ENCODE measurements at places on chromosomes 2 and 18.

DNA sequence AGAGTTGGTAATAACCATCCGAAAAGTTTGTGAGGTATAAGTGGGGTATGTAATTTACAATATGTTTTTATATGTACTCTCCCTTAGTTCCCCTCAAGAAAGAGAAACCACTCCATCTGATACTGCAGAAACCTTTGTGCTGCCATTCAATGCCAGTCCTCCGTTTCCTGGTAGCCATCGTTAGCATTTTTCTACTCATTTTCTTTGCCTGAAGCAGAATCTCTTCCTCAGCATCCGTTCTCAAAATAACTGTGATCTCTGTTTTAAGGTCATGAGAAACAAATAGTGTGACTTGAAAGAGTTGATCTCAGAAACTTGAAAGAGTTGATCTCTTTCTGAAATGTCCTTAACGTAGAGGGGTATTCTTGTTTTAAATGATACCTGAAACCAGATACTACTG lies 996 bp downstream of the PTCD3 start:
- DNase-seq = no peak

GRCh38 chr18:44135741-44136140 lies 544.9 kb upstream of the SETBP1 start:
- no peak for DNase-seq

GRCh38 chr2:64698668-64699444 lies 45.1 kb upstream of the SERTAD2 start:
- DNase-seq = peak; percentile 30

DNA sequence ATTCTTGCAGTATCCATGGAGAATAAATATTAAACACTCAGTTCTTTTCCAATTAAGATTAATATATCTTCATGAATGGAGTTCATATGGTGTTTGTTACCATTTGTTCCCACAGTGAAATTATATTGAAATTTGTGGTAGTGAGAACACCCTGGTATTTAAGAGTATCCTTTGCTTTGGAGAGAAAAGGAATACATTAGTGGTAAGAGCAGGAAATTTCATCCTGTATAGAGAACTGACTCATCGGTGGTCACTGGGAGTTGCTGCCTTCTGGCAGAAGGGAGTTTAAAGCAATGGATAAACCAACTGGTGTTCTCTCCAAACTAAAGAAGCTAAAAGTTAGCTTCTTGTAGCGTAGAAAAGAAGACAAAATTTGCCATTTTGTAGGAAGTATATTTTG lies 107.3 kb downstream of the MYO1B start:
- no peak for DNase-seq

- DNase-seq = no peak
Measured at GRCh38 chr18:13283746-13284145, 65.2 kb downstream of the LDLRAD4 start.

DNA sequence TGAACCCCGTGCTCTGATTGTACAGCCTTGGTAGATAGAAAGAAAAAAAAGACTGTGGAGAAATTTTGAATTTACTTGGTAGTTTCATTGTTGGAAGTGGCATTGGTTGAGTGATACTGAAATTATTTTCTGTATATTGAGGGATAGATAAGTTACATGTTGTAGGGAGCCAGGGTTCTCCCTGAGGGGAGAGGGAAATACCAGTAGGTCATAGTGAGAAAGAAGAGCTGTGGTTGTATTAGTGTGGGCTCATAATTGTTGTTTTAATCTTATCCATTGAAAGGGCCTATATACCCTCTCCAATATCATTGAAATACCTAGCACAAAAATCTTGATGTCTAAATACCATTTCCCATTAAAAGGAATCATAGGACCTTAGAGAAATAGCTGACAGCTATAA lies 16.9 kb upstream of the RAB31 start:
- no peak for DNase-seq

- no peak for DNase-seq
Measured at GRCh38 chr2:46246790-46247189, 50.4 kb upstream of the EPAS1 start.

- DNase-seq = no peak
Measured at GRCh38 chr2:20224164-20224715, 690 bp downstream of the SDC1 start.

DNA sequence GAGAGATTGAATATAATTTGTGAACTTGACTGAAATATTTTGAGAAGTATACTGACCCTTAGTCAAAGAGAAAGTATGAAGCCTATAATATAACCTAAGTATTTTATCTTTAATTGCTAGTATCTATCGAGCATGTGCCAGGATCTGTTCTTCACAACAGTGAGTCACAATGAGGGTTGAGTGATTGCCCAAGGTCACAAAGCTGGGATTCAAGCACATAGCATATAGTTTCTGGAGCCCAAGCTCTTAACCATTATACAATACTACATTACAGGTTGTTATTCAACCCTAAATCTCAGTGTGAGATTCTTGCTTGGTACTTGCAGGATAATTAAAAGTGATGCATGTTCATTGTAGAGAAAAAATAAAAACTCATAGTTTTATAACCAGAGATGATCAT lies 97.2 kb downstream of the RAB3GAP1 start:
- no peak for DNase-seq

- DNase-seq = no peak
Measured at GRCh38 chr18:35050705-35051195, 9.5 kb downstream of the MAPRE2 start.

- DNase-seq = no peak
Measured at GRCh38 chr18:34707670-34708069, 2.4 kb upstream of the DTNA start.

DNA sequence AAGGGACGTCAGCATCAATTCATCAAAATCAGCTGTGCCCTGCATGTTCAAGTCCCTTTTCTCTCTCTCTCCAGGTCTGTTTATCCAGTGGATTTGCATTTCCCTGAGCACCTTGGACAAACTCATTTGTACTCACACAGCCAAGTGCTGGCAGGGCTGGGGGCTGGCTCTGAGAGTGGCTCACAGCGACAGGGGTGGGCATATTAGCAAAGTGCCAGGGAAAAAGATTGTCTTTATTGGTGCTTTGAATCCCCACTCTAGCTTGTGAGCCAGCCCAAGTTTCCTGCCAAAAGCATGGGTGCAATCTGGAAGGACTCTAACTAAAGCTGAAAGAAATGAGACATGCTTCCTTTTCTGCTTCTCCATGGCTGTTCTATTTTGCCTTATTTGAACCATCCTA lies 56.6 kb downstream of the ACOXL start:
- no peak for DNase-seq
